Activated T-helper 1 cell treated with anti-CD3 and anti-CD28 coated beads, Interleukin-2, amount 50 U/mL, for 16 hours (primary cell): ENCODE measurements at places on chromosomes 4 and X.

GRCh38 chrX:39613997-39614679 lies 483.6 kb downstream of the BCOR start:
- no peak for DNase-seq

DNA sequence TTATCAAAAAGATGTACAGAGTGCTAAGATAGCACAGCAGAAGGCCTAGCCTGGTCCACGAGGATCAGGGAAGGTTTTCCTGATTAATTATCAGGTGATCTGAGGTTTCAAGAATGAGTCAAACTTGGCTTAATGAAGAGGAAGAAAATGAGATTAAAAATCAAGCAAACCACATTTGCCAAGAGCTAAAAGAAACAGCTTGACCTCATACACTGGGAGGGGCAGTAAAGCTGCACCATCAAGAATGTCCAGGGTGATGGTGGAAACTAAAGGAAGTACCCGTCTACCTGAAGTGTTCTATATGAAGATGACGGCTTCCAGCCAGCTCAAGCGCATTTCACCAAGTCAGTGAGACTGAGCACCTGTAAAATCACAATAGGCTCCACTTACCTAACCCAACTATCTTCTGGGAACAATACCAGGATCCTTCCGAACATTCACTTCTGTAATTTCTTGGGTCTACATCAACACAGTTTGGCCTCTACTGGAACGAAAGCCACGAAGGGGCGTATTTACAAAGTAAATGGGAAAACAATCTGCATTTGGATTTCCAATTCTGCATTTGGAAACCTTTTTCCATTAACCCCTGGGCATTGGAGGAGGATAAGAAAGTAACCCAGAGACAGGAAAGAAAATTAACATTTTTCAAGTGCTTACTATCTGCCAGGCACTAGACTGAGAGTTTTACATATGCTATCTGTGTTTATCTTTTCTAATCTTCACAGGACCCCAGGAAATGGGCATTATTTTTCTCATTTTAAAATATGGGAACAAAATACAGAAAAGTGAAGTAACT lies 114.0 kb upstream of the DCLK2 start:
- no peak for DNase-seq

DNA sequence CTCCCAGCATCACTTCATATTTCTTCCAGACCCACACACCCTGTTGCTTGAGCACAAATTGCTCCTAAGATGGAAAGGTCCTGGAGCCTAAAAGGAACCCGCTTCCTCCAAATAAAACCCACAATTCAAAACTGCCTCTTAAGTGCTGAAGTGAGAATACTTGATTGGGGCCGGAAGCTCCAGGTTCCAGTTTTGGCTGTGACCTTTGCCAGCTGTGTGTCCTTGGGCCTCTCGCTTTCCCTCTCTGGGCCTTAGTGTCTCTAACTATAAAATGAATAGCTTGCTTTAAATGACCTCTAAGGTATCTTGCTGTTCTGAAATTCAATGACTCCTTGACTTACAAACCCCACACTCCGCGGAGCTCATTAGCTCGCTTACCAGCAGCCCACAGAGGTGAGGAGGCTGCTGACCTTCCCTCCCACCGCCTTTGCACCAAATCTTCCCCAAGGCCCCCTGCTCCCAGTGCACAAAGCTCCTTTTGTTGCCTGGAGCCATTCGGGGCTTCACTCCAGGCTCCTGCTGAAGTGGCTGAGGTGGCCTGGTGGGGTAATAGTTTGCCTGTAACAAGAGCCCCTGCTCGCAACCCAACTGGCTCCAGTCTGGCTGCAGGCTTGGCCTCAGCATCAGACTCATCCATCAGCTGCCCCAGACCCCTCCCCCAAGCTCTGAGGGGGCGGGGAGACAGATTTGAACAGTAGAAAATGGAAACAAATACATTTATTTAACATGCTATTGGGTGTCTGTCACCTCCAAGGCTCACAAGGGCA lies 21.8 kb downstream of the STARD8 start:
- DNase-seq, result no peak

- no peak for DNase-seq
Observed at GRCh38 chr4:182010876-182011275, 232.3 kb upstream of the TENM3 start.

GRCh38 chr4:55249476-55249875 lies 96.6 kb upstream of the SRD5A3 start:
- no peak for DNase-seq

GRCh38 chrX:2430265-2430825 lies 70.4 kb downstream of the DHRSX start:
- DNase-seq, result no peak

- no peak for DNase-seq
Observed at GRCh38 chrX:143536176-143536575, 18.9 kb upstream of the SPANXN3 start.

DNA sequence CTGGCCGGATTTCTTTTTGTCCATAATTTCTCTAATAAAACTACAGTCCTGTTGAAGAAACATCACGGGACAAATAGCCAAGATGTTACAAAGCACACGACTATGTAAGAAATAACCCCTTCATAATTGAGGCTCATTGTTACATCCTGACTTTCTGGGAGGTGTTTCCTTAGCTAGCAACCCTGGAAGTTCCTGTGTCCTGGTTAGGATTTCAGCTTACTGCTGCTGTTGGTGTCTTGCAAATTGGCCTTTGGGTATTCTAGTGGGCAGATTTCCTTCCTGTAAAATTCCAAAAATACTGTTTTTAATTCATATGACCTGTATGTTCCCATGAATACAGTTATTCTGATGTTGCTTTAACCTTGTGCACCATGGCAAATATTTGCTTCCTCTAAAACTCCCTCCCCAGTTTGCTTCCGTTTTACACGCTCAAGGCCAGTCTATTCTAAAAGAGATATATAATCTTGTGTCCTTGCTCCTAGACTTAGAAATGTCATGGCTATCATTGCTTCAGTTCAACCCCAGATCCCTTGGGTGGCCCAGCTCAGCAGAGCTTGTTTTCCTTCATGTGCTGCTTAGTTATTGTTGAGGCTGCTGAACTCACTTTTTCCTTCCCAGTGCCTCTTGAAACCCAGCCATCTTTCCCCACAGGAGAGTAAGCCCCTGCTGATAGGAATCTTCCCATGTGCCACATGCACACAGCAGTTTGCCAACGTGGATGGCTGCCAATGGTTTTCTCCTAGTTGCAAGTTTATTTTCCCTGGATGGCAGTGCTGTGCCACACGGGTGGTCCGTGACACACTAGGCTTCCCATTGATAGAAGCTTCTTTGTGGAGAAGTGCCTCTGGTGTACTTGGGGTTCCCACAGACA lies 75.8 kb downstream of the TSPAN7 start:
- DNase-seq, result no peak

DNA sequence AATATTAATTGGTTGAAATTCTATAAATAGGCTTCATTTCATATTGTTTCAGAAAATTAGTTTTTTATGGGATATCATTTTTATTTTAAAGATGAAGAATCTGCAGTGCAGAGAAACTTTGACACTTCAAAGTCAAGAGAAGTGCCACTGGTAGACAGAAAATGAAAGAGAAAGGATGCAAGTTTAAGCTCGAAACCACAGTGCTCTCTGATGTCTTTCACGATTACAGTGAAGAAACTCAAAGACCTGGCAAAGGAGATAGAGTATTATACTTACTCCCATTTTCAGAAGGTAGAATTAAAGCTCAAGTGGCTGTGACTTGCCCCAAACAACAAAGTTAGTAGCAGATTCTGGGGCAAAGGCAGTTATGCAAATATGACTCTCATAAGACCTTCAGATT lies 745.4 kb downstream of the TECRL start:
- no peak for DNase-seq

DNA sequence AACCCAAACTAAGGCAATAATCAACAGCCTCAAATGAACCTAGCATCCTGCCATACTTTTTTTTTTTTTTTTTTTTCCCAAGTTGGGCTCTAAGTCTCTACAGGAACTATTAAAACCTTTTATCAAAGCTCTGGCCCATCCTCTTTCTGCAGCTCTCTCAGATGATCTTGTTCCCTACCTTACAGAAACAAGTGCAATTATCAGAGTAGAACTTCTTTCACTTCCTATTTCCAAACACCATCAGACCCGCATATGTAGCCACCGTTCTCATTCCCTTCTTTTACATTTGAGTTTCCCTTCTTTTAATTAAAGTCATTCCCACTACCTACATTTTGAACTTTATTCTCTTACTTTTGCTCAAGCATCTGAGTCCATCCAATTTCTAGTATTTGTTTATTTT lies 690.6 kb downstream of the DMD start:
- DNase-seq, result no peak

GRCh38 chr4:15027921-15028435 lies 25.7 kb downstream of the CPEB2 start:
- DNase-seq, result no peak

DNA sequence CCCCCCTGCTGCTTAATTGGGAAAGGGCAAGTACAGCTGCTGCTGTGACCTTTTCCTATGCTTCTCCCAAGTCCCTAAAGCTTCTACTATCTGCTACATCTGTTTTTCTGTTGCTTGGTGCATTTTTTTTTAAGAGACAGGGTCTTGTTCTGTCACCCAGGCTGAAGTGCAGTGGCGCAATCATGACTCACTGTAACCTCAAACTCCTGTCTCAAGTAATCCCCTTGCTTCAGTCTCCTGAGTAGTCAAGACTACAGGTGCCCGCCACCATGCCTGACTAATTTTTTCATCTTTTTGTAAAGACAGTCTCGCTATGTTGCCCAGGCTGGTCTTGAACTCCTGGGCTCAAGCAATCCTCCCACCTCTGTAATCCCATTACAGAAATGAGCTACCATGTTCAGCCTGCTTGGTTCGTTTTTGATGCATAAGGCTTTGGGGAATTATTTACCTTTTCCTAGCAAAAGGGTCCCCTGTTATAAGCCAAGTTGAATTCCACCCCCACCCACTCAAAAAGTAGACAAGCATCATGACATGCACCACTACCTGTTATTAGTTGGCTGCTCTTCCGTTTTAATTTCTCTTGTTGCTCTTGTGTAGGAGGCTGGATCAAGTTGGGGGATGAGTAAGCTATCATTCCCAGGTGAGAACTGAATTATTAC lies 39.6 kb downstream of the DGKK start:
- DNase-seq, result no peak

- DNase-seq, result no peak
Observed at GRCh38 chr4:35939751-35940150, 304.6 kb downstream of the ARAP2 start.

GRCh38 chrX:119107206-119107605 lies 20.4 kb downstream of the KIAA1210 start:
- no peak for DNase-seq

GRCh38 chr4:141240671-141241070 lies 20.0 kb downstream of the ZNF330 start:
- no peak for DNase-seq

DNA sequence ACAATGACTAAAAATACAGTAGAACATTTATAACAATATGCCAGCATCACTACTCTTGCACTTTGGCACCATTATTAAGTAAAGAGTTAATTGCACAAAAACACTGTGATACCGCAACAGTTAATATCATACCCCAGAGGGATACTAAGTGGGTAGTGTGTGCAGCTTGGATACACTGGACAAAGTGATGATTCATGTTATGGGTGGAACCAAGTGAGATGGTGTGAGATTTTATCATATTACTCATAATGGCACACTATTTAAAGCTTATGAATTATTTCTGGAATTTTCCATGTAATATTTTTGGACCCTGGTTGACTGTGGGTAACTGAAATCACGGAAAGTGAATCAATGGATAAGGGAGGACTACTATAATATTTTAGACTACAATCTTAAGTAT lies 265.3 kb downstream of the PCDH18 start:
- DNase-seq, result no peak

DNA sequence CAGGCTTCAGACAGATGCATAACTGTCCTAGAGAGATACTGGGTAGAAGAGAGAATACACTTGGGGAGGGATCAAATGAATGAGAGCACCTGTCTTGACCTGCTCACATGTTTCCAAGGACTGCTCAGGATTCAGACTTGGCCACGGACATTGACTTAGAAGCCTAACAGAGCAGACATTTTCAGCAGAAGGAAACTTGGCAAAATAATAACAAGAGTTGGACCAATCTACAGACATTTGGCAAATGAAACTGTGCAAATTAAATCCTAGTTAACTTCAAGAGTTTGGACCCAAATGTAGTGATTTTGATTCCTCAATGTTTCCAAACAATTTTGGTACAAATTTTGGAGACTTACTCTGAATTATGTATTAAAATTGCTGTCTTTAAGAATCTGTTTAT lies 223.9 kb downstream of the CAMK2D start:
- DNase-seq, result no peak

GRCh38 chrX:44245733-44246132 lies 97.7 kb downstream of the EFHC2 start:
- no peak for DNase-seq

- DNase-seq, result no peak
Observed at GRCh38 chrX:4656419-4656818, 943.0 kb upstream of the PRKX start.

- DNase-seq, result no peak
Observed at GRCh38 chr4:187235456-187236170, 512.0 kb upstream of the FAT1 start.

GRCh38 chr4:106775636-106776035 lies 260.5 kb downstream of the DKK2 start:
- DNase-seq, result no peak

- no peak for DNase-seq
Observed at GRCh38 chr4:165383591-165384073, 4.8 kb downstream of the CPE start.

DNA sequence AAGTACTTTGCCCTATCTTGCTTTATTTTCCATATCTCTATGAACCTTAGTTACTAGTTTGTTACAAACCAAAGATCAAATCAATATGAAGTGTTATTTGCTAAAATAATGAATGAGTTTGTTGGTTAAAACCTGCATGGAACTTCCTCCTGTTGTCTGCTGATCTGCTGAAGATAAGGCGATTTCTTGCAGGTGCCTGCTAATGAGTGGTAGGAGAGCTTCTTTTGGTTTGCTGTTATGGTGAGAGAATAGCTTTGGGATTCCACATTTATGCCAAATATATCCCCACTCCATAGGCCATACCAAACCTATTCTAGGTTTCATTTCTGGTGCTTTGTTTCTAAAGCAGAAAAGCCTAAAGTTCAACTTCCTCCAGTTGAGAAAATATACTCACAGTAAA lies 103.8 kb upstream of the PCDH10 start:
- no peak for DNase-seq

GRCh38 chr4:13701937-13702446 lies 74.5 kb upstream of the BOD1L1 start:
- no peak for DNase-seq

DNA sequence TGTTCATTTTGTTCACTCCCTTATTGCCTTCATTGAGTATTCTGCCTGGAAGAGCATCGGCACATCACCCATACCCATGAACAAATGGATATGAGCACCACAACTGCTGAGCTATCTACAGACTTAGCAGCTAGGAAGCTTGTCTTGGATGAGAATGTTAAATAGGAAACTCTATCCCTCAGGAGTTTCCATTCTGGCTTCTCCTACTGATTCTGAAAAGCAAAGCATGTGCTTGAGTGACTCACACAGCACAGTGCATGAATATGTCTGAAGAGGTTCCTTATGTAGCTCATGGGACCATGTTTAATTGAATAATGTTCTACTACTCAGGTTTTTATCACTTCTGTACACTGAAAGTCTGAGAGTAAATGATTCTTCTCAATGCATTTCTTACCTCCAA lies 57.3 kb upstream of the MXRA5 start:
- no peak for DNase-seq
